Activated gamma-delta T cell (primary cell): ENCODE measurements at places on chromosomes 7 and 10.

DNA sequence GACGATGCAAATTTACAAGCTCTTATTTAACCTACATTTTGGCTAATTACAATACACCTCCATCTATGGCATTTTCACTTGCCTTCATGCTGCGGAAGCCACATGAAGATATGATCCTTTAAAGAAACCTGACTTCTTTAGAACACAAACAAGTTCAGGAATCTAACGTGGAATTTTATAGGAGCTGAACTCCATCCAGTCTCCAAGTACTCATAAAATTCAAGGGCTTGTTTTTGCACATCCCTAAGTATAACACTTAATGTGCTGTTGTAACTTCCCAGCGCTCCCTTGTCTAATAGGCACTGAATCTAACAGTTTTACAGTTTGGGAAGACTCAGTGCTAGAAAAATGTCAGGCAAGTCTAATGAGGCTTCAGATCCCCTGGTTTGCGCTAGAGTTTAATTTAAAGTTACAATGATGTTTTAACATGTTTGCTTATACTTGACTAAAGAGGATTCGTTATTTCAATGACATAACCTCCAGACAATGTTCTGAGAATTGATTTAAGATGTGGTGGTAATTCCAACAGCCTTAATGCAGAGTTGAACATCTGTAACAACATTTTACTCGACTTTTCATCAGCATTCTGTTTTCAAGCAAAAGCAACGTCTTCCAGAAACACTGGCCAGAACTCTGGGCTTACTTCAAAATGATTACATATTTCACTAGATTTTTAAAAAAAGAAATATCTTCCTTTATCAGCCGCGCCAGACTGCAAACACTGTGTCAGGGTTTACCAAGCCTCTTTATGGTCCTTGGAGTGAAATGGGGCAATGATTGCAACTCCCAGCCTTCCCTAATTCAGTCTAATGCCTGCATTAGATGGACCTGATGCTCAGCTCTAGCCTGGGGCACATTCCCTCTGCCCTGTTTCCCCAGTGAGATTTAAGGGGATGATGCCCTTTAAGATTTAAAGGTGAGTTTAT lies 664.3 kb downstream of the KCNMA1 start:
- no peak for DNase-seq

GRCh38 chr10:3783682-3784432 lies 1.2 kb downstream of the KLF6 start:
- no peak for DNase-seq

GRCh38 chr10:84097787-84098353 lies 41.4 kb upstream of the GHITM start:
- no peak for DNase-seq

GRCh38 chr10:5590816-5591215 lies 66.1 kb downstream of the CALML3 start:
- DNase-seq, result no peak

- no peak for DNase-seq
These were observed 23.6 kb downstream of the PITRM1 start for GRCh38 chr10:3148994-3149393.

DNA sequence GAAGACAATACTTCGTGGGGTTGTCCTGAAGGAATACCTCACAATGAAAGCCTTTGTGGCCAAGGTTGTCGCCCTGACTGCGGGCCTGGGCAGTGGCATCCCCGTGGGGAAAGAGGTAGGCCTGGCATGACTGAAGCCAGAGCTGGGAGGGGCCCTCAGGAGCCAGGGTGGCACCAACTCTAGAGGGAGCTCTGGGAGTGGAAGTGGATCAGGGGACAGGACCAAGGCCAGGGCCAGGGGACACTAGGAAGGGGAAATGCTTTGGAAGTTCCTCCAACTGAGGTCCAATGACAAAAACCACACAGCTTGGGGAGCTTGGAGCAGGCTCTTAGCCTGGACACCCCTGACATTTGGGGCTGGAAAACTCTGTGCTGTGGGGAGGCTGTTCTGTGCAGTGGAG lies 5.8 kb downstream of the CLCN1 start:
- DNase-seq, result no peak

DNA sequence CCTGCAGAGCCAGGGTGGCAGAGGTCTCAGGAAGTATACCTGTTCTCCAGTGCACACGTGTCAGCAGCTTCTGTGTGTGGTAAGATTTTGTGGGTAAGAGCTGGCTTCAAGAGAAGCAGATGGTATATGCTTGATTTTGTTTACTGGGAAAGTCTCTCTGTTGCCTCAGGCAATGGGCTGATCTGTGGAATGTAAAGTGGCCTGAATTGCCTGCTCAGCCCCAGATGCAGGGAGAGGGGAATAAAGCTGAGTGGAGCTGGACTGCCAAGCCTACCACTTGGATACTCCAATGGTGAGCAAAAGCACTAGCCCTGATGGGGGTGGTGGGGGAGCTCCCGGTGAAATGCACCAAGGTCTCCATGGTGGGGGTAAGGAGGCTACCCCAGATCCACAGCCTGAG lies 156.1 kb downstream of the WDR11 start:
- DNase-seq, result no peak

GRCh38 chr10:49756031-49756430 lies 6.1 kb downstream of the OGDHL start:
- DNase-seq, result no peak

DNA sequence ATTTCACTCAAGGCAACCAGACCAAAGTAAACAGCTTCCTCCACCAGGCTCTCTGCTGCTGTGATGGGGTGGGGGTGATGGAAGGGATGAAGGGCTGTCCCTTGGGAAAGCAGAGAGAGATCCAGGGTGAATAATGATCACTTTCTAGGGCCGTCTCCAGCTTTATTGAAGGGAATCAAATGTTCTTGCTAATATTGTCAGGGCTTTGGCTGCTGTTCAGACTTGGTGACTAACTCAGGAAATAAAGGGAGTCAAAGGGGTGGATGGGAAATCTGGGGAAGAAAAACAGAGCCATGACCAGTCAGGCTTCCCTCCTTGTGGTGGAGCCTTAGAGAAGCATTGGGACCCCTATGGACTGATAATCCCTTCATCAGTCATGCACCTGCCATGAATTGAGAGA lies 196.2 kb upstream of the AGK start:
- DNase-seq, result no peak

GRCh38 chr7:96303105-96303685 lies 18.7 kb downstream of the SLC25A13 start:
- no peak for DNase-seq
